ENCODE measurements at places on chromosomes 7 and 10.

DNA sequence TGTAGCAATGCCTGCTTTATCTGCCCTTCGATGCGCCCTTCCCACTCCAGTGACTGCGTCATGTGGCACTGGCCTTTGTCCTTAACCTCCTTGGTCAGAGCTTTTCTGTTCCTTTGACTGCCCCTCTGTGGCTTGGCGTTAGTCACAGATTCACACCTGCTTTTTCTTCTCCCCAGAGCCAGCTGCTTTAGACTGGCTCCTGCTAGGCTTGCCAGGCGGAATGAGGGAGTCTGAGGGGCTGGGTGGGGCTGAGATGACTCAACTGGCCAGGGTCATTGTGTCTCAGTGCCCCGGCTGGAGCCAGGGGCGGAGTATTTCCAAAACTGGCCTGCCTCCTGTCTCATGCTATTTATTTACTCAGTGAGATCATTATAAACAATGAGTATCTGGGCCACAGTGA lies 194.1 kb downstream of the EMX2 start:
- DNase-seq: peak; percentile 39

DNA sequence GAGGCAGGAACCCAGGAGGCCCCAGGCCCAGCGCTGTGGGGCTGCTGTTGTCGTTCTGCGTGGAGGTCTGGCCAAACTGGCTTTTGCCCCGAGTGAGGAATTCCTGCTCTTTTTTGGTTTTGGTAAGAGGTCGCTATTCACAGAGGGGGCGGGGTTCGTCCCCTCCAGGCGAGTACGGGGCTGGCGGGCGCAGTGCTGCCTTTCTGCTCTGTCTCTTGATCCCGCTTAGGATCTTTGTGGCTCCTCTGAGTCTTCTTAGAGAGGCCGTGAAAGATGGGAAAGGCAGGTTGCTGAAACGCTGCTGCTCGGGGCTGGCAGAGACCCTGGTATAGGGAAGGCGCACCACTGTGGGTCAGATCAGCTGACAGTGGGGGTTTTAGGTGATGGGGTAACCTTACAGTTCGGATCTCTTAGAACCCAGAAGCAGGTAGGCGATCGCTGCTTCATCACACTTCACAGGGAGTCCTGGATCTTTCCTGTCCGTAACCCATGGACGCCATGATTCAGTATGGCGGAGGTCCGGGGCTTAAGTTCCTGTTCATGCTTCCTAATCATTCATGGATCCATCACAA lies 136.7 kb downstream of the KIF20B start:
- peak; percentile 54 for DNase-seq

- no peak for DNase-seq
These were observed 8.3 kb upstream of the ARHGAP21 start for GRCh38 chr10:24731942-24732341.

DNA sequence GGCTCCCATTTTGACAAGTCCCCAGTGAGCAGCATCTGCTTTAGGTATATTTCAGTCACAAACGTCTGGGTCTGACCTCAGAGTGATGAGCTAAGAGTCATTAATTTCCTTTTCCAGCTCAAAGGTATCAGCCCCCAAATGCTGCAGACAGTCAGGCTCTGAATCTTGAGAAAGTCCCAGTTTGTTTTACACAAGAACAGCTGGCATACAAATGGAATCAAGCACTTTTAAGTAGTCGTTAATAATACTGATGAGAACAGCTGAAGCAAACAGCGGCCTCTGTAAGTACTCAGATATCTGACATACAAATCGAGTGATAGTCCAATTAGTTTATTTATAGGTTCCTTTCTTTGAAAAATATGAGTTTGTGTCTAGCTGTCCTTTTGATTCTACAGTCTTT lies 49.4 kb upstream of the MSRB2 start:
- DNase-seq: no peak

DNA sequence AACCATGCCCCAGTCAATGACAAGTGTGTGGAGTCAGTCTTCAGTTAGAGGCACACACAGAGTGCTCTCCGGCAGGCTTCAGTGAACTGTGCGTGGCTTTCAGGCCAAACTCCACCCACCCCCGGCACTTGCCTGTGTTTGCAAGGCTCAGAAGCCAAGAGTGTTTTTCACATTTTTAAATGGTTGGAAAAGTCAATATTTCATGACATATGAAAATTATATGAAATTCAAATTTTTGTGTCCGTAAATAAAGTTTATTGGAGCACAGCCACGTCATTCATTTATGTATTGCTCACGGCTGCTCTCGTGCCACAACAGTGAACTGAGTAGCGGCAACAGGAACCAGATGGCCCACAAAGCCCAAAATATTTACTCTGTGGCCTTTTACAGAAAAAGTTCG lies 104.7 kb downstream of the SFMBT2 start:
- no peak for DNase-seq

DNA sequence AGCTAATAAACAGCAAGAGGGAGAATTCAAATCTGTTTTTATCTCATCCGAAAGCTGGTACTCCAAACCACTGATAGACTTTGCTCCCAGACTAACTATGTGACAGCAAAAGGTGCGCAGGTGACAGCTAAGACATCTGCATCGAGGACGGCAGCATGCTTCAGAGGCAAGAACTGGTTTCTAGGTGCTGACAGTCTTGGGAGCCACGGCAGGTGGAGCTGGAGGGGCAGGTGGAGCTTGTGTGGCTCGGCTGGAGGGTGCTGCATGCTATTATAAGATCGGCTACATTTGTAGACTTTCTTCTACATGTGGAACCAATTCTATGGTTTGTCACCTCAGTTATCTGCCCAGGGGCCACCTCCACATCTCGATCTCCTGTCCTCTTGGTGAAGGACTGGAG lies 21.8 kb upstream of the MMP21 start:
- no peak for DNase-seq

DNA sequence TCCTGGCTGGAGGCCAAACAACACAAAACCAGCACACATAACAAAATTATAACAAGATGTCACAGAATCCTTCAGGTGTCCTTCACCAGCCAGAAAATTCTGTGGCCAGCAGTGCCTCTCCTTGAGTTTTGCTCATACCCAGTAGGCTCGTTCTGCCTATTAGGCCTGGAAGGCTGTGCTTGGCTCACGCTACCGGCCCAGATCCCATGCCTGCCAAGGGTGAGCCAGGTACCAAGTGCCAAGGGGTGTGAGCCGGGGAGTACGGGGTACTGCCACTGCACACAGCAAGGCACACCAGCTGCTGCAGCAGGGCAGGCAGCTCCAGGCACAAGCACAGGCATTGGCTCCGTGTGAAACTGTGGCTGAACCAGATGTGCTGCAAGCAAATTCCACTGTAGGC lies 1562.0 kb downstream of the REEP3 start:
- DNase-seq: no peak

GRCh38 chr7:698515-699475 lies 27.7 kb upstream of the DNAAF5 start:
- DNase-seq: no peak

DNA sequence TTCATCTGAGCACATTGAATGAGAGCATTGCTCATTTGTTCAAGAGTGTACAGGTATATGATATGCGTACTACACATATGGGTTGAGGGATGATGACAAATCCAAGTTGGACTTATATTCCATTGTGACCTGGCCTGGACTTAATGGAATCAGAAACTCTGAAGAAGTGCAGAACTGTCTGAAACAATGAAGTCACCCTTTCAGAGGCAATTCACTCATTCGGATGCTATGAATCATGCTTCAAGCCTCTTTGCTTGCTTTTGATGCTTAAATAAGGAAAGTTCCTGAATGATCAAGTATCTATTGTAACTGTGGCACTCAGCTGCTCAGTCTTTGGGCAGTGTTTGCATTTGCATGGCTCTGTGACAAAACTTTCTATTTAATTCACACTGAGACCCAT lies 93.4 kb downstream of the ZNF365 start:
- DNase-seq: no peak

DNA sequence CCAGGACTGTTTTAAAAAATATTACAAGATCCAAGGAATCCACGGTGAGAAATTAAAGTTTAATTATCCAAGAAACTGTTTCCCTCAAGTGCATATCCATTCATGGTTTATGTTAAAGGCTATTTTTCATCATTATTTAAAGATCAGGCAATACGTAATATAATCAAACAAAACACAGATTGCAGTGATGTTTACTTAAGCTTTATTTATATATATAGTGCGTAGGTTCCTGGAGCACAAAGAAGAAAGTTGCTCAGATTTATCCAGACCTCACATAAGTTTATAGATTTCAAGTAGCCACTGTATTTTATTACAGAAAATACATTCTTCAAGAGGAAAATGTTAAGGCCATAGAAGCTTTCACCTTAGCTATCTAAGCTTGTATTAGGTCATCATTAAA lies 210.0 kb upstream of the KLF14 start:
- no peak for DNase-seq

GRCh38 chr10:132447446-132448247 lies 50.6 kb downstream of the PWWP2B start:
- peak; percentile 94 for DNase-seq

DNA sequence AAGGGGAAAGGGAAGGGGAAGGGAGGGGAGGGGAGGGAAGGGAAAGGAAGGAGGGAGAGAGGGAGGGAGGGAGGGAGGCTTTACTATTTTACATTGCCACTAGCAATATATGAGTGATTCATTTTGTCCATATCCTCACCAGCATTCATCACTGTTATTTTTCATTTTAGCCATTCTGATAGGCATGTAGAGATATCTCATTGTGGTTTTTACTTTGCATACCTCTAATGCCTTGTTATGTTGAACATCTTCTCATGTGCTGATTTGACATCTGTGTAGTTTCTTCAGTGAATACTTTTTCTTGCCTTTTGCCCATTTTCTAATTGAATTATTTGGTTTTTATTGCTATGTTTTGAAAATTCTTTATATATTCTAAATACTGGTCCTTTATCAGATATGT lies 52.7 kb downstream of the GCC1 start:
- no peak for DNase-seq

DNA sequence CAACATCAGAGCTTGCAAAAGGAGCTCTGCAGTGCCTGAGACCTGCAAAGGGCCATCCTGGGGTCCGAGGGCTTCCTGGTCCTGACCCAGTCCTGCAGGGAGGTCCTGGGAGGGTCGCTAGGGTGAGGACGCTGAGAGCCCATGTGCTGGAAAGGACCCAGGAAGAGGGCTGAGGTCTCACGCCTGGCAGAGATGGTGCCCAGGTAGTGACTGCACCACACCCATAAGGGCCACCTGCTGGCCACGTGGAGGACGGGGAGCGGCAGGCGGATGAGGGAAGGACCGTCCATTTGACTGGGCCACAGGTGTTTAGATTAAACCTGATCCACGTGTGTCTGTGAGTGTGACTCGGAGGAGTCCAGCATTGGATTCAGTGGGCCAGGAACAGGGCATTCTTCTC lies 392.8 kb downstream of the DNAJB6 start:
- no peak for DNase-seq

DNA sequence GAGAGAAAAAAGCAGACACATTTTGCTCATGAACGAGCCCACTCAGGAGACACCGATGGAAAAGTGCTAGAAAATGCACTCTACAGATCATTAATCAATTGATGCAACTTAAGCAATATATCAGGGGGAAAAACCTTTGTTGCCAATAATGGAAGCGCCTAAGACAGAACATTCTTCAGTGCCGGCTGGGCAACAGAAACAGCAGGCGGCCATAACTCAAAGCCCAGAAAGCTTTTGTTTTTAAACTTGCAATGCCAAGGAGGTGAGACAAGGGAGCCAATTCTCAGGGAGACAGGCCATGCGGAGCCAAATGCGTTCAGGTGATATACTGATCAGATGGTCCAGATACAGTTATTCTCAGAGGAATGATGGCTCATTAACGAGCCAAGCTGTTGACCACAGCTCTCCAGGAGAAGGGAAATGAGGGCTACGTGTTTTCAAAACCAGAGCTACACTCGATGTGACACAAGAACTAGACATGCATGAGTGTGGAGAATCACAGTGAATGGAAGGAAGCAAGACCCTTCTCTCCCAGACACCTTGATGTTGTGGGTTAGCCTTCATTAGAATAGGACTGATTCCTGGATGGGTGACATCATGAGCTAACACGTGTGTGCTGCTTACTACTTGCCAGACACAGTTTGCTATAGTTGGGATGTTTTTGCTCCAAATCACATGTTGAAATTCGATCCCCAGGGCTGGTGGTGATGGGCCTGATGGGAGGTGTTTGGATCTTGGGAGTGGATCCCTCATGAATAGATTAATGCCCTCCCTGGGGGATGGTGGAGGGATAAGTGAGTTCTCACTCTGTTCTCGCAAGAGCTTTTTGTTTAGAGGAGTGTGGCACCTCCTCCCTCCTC lies 79.1 kb upstream of the KCNMA1 start:
- no peak for DNase-seq

DNA sequence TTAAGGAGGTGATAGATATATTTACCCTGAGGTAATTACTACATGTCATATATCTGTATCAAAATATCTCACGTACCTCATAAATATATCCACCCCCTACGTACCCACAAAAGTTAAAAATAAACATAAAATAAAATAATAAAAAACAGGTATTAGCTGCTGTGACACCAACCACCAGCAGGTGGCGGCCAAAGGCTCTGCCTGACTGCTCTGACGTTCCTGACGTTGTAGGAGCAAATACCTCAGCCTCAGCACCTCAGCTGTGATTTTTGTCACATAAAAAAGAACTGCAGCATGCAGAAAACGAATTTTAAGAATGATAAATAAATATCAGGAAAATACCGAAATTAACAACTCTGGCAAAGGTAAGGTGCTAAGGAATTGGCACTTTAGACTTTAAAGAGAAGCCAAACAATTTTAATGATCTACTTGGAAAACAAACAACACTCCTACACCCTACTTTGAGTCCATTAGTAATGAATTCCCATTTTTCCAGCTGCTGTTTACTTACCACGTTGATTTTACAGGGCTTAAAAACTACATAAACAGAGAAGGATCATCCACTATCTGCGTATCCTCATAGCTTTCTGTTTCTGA lies 125.4 kb upstream of the TARP start:
- DNase-seq: peak; percentile 23

GRCh38 chr7:48058990-48059389 lies 23.6 kb downstream of the C7orf57 start:
- DNase-seq: no peak

DNA sequence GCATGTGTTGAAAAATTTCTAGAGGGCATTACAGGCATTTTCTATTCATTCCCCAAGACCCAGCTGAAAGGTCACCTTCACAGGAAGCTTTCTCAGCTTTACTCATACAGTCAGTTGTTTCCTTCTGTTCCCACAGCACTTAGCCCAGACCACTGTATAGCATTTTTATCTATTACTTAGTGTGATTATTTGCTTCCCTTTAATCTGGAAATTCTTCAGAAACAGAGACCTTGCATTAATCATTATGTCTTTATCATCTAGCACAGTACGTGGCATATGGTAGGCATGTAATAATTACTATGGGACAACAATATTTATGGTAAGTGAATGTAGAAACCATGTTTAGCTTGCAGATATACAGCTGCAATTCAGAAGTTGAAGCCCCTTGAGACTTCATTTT lies 38.2 kb upstream of the CDK6 start:
- no peak for DNase-seq

Data from ELF-1 (cell line).